Pulmonary artery endothelial cell (primary cell): ENCODE measurements at places on chromosomes 7 and 10.

- DNase-seq, result no peak
Measured at GRCh38 chr10:26453850-26454249, 15.7 kb downstream of the APBB1IP start.

DNA sequence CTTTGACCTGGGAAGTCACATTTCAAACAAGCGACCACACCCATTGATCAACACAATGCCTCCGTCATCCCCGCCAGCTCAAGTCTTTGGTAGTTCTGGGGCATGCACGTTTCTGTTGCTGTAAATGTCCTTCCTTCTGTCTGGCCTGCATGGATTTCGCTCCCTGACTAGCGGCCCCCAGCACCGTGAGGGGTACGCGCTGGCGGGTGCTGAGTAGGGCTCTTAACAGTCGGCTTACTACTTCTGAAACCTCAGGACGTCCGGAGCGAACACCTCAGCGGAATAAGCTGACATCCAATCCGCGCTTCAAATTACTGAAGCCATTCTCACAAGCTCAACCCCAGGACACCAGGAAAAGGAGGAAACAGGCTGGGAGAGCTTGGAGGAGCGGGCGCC, 505 bp downstream of the NUDCD3 start:
- DNase-seq, result no peak

GRCh38 chr10:18976696-18977251, 71.8 kb upstream of the MALRD1 start:
- DNase-seq, result no peak

DNA sequence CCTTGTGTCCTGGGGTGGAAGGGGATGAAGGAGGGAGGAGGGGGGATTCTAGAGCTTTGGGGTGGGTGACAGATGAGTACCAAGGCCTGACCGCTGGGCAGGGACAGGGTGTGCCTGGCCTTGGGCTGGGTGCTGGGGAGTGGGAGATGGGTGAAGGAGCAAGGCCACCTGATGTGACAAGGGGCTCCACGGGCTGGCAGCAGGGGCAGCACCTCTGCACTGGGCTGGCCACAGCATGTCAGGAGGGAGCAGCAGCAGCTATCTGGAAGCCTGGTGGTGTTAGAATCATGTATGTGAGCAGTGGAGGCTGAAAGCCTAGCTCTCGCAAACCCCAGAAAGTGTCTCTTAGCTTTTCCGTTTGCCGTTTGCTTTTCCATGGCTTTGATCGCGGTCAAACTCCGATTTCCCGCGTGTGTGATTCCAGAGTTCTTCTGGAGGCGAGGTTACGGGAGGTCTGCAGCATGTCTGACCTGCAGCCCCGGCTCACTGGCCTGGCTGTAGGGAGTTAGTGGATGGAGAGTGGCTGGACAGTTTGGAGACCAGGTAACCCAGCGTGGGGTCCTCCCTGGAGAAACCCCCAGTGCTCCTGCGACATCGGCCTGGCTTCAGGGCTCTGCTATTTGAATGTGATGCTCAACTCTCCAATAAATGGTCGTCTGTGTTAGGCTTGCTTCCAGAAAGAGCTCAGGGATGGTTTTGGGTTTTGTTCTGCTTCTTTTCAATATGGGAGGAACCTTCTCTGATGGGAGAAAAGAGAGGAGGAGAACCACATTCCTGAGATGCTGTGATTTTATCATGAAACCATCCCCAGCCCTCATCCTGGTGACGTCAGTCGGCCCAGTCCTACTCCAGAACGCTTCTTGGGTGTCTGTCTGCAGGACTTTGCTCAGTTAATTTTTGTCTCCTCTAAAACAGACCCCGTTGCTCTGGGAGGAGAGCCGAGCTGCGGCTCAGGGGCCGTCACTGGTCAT, 105.5 kb downstream of the CUX1 start:
- DNase-seq, result no peak

- no peak for DNase-seq
Measured at GRCh38 chr10:123943307-123943706, 51.7 kb upstream of the CPXM2 start.

- DNase-seq, result no peak
Measured at GRCh38 chr7:123738356-123738755, 10.4 kb downstream of the WASL start.

DNA sequence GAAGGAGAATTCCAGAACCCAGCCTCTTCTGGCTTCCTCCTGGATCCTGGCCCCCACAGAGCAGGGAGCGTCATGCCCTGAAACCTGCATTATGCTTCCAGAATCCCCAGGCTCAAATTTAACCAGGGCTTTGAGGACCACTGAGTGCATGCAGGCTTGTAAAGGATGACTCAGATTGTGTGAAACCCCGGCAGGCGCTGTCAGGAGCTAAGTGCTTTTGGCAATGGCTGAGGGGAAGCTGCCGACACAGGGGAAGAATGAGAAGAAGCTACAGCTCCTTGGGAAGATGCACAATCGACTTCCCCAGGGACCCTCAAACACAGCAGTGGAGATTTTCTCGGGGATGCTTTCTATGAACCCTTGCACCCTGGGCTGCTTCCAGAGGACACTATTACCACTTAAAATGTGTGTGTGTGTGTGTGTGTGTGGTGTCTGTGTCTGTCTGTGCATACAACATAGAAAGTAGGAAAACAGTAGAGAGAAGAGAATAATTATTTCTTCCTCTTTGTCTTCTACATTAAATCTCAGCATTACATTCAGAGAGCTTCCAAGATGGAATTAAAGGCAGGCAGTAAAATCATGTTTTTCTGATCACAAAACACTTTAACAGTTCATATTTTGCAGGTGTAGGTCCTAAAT, 183.5 kb upstream of the INHBA start:
- DNase-seq, result no peak

DNA sequence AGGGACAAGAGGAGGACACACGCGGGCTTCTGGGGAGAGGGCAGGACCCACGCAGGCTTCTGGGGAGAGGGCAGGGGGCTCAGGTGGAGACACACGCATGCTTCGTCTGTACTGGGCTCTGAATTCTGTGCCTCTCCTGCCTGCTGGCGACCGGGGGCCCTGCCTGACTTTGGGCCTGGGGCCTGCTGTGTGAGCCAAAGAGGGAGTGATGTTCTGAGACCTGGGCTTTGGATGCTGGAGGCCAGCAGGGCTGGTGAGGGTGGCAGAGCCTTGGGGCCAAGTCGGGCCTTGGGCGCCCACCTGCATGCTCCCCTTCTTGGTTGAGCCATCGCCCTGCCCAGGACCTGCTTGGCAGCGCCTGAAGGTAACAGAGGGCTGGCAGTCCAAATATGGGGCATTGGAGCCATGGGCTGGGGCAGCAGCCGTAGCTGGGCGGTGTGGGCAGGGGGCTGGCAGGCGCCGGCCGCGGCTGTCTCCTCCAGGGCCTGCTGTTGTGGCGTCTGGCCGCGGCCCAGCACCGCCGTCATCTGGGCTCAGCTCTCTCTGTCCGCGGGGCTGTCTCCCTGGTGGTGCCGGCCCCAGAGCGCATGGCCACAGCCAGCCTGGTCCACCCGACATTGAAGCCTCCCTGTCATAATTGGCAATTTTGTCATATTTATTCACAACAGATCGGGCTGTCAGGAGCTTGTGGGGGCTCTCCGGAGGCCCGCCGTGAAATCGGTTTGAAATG, 78.9 kb downstream of the UNCX start:
- no peak for DNase-seq

GRCh38 chr7:44386139-44386913, 60.9 kb upstream of the CAMK2B start:
- no peak for DNase-seq

- no peak for DNase-seq
Measured at GRCh38 chr10:119541459-119542356, 811 bp downstream of the RGS10 start.

- no peak for DNase-seq
Measured at GRCh38 chr10:34723750-34724149, 91.3 kb downstream of the PARD3 start.

DNA sequence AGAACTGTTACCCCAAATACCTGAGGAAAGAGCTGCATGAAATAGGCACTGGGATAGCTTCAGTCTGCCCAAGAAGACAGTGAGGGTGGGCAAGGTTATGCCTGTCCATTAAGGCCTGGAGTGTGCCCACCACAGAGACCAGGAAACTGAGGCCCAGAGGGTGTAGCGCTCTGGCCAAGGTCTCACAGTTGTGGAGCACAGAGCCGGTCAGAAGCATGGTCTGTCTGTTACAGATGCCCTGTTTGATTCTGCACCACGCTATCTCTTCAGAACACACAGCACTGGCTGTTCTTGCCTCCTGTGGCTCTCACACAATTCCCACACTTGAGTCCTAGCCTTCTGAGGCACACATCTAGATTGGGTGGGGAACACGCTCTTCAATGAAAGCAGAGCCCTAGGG, 261.4 kb downstream of the GRID1 start:
- DNase-seq, result no peak

- DNase-seq, result no peak
Measured at GRCh38 chr10:21463436-21463835, 62.0 kb downstream of the SKIDA1 start.

DNA sequence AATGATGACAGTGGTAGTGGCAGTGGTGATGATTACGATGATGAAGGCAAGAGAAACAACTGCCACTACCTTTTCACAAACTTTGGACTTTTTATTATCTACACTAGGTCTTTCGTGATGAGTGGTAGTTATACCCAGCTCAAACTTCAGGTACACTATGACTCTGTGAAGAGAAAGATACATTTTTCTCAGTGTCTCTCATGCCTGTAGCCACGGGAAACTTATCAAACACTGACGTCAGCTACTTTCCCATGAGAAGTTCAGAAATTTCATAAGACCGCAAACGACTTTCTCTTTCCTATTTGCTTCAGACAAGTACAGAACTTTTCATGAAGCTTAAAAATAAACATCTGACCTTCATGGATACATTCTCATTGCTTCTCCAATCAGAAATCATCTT, 57.0 kb downstream of the CALD1 start:
- DNase-seq, result no peak

DNA sequence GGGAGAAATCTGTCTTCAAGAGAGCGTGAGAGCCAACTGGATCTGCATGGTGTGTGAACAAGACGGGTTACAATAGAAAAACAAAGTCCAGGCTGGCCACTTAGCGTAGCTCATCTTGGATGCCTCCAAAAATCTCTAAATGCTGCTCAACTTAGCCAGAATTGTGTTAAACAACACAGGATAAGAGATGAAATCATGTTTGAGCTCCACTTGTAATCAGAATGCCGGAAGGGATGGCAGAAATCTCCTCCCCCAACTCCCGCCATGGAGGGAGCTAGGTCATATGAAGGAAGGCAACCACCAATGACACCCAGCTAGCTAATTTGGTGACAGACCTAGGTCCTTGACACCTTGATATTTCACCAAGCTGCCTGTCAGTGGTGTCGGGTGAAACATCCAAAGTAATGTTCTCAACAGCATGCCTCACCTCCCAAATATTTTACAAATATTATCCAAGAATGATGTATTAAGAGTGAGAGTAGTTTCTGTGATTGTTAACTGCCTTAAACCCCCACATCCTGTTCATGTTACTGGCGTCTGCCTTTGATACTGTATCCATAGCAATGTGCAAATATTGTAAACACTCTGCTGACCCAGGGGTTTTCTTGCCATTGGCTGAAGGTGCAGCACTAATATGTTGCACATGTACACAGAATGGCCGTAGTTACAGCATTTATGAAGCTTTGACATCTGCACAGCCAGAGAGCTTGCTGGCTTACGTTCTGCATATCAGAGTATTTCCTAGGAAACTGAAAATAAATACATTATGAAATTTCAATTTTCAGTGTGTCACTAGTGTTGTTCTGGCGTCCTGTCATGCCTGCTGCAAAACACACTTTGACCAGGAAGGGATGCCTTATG, 25.8 kb downstream of the TMEM254 start:
- no peak for DNase-seq

DNA sequence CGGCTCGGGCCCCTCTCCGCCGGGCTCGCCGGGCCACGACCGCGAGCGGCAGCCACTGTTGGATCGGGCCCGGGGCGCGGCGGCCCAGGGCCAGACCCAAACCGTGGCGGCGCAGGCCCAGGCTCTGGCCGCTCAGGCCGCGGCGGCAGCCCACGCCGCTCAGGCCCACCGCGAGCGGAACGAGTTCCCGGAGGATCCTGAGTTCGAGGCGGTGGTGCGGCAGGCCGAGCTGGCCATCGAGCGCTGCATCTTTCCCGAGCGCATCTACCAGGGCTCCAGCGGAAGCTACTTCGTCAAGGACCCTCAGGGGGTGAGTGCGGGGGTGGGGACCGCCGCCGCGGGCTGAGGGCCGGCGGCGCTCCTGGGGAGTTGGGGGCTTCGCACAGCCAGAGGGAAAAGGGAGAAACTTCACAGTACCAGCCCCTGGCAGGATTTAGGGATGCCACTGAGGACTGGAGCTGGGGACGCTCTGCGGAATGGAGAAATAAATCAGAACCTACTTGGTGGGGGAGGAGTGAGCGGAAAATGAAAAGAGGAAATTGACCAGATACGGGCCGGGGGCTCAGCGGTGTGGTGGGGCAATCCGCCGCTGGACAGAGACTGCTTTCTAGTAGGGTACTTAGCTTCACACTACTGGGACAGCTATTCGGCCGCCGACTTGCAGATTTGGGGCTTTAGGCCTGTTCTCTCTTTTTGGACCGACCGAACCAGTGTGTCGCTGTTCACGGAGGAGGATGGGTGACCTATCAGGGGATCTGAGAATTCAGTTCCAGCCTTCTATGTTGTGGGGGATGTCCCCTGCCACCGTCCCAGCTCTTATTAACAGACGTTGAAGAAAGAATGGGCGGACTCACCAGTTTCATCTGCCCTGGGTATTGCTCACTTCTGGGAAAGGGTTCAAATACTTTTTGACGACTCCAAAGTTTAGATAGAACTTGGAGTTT, 669 bp downstream of the PI4K2A start:
- no peak for DNase-seq

- no peak for DNase-seq
Measured at GRCh38 chr10:60662917-60663614, 115.2 kb upstream of the CDK1 start.

- DNase-seq, result no peak
Measured at GRCh38 chr10:113820507-113820906, 33.4 kb downstream of the DCLRE1A start.

- DNase-seq, result no peak
Measured at GRCh38 chr7:152142976-152143595, 117.6 kb downstream of the GALNT11 start.

DNA sequence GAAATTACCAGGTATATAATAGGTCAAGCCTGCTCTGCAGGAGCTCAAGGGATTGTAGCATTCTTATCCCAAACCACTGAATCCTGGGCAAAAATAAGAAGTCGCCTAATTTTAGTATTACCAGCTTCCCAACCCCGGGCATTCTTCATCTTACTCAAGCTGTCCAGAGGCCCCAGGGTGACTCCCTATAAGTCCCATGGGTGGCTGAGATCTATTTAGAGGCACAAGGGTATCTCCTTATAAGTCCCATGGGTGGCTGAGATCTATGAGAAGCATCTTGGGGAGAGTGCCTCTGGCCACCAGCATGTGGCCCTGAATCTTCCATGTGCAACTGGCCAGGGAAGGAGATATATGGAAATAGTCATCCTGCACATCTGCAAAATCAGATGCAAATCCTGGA, 38.9 kb downstream of the PRSS2 start:
- DNase-seq, result no peak

GRCh38 chr7:56091591-56091990, 1.2 kb downstream of the PHKG1 start:
- no peak for DNase-seq
